KBM-7 (cell line): ENCODE measurements at places on chromosomes 2 and 18.
A peak's percentile ranks its signal among the peaks of the same experiment; 100 is the strongest.

- DNase-seq = no peak
Observed at GRCh38 chr2:162327806-162328205, 9.3 kb upstream of the IFIH1 start.

DNA sequence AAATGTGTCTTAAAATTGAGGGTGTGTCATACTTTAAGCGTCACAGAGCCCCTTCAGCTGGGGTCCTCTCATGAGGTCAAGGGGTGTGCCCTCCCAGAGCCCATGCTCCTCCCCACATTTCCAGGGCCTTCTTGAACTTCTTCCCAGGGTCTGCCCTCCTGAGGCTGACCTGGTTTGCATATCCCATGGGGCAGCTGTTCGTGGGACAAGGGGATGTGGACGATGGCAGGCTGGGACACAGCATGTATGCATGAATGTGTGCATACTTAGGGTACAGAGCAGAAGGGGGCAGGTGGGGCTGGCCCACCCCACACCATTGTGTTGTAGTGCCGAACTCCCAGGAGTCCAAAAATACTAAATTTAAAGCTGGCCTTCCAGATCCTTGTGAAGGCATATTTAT is 46.2 kb upstream of the TAF1B start:
- DNase-seq = no peak

GRCh38 chr18:73235491-73235890 is 367.7 kb upstream of the NETO1 start:
- DNase-seq = no peak

GRCh38 chr18:45379903-45380302 is 235.4 kb upstream of the SLC14A2 start:
- no peak for DNase-seq

DNA sequence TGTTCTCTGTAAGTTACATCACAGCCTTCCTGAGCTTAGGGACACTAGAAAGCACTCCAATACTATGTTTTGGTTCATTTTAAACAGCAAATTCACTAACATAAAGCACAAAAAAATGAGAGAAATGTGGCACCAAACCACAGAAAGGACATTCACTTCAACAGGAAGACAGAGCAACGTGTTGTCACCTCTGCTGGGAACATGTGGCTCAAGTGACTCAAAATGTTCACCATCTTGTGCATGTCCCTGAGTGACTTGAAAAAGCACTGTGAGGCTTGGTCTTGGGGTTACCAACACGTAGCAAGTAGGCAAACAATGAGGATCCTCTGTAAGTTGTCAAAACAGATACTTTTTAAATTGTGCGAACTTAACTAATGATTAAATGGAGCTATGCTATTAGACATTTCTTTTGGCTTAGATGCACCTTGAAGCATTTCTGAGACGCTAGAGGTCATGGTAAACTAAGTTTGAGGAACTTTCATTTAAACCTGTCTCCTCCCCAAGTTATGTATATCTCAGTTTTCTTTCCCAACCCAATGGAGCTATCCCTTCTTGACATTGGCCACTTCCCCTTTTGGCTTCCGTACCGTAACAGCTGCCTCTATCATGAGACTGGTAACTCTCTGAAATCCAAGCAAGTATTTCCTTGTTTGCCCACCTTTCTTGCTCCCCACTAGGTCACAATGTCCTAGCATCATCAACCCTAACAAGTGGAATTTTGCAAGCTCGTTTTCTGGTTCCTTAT is 14.0 kb upstream of the ST6GAL2 start:
- peak; percentile 26 for DNase-seq

GRCh38 chr18:58542426-58543159 is 86.3 kb downstream of the ALPK2 start:
- DNase-seq = no peak

- DNase-seq = no peak
Observed at GRCh38 chr2:62597323-62597722, 91.3 kb upstream of the TMEM17 start.

DNA sequence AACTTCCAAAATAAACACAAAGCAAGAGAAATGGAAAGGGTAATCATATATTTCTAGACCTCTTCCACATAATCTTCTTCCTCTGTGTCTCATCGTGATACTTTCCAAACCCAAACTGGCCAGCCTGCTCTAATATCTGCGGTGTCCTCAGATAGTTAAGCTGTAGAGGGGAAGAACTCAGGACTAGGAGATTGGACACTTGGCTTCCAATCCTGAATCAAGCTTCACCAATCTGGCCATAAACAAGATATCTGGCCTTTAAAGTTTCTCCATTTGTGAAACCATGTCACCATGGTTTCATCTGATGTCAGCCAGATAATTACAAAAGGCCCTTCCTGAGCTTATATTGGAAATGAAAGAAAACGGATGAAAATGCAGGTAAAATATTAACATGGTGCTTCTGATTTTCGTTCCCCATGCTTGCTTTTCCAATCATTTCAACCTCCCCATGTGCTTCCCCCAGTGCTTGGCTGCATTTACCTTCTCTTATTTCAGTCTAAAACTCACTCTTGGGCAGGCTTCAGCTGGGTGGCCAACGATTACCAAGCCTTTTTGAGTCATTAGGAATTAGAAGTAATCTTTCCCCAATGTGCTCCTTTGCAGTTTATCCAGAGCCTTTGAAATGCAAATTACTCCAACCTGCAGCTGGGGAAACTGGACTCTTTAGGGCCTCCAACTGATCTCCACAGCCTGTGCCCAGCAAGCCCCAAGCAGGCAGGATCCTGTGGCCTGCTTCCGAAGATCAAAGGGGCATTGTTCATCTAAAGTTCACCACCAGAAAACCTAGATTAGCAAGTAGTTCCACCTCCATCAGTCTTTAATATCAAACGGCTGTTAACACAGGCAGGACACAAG is 44.5 kb upstream of the MYCN start:
- no peak for DNase-seq

- DNase-seq = no peak
Observed at GRCh38 chr18:7657050-7657449, 89.9 kb downstream of the PTPRM start.
